ENCODE measurements at places on chromosomes 5 and 9.

GRCh38 chr9:9790216-9790872 is 822.5 kb downstream of the PTPRD start:
- DNase-seq, result no peak

GRCh38 chr5:178326374-178326715 is 93.7 kb upstream of the PHYKPL start:
- DNase-seq, result no peak

DNA sequence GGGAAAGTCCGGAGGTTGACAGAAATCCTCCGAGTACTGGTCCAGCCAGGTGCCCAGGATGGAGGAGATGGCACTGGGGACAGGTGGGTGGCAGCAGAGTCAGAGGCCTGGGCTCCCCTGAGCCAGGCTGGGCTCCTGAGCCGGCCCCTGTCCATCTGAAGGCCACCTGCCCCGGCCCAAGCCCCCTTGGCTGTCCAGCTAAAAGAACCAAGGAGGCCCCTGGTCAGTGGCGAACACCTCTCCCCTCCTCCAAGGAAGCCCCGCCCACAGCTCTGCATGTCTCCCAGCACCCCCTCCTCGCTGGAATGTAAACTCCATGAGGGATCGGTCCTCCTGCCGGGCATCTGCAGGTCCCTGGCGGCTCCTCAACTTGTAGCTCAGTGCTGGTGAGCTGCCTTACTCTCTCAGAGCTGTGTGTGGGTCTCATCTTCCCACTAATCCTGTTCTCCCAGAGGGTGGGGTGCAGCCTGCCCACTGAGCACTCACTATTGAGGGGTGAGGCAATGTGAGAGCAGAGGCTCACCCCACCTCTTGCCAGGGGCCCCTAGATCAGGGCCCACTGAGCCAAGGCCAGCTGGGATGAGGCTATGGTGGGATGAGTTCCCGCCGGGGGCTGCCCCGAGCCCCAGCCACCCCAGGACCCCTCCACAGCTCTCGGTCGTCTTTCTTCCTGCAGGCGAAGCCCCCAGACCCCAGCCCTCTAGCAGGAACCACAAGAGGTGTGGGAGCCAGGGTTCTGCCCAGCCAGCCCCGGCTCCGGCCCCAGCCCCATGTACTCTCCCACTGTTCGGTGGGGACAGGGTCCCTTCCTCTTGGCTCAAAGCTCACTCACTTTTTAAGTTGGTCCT is 12.0 kb downstream of the RALGDS start:
- DNase-seq, result no peak

DNA sequence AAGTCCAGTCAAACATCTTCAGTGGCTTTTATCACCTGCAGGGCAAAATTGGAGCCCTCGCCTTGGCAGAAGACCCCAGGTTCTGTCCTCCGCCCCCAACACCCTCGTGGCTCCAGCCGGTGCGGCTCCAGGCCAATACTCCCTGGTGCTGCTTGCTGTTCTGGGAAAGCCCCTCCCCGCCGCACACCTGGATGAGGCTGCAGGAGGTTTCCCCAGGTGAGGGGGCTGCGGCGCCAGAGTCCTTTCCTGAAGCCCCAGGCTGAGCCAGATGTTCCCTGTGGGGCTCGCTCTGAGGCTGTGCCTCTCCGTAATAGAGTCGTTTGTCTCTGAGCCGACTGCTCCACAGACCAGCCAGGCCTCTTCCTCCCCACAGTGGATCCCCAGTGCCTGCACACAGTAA is 375.4 kb upstream of the IRX1 start:
- no peak for DNase-seq

DNA sequence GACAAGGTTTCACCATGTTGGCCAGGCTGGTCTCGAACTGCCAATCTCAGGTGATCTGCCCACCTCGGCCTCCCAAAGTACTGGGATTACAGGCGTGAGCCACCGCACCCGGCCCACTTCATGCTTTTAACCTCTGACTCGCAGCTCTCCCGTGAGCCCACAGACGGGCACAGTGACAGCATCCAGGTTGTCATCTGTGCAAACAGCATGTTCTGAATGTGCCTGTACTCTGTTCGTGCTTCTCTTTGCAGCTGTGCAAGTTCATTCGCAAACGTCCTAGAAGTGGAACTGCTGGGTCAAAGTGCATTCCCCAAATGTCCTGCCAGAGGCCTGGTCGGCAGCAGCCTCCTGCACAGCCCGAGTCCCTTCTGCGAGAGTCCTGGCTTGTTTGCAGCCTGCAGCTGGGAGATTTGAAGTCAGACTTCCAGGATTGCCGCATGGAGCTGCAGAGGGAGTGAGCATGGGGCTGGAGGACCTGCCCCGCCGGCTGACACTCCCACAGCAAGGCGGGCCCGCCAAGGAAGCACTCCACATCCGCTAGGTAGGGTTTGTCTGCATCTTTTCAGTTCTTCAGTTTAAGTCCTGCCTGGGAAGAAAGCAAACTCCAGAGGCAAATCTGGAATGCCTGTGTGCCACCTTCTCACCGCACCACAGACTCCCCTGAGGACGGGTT is 3.4 kb downstream of the BRD3OS start:
- no peak for DNase-seq

DNA sequence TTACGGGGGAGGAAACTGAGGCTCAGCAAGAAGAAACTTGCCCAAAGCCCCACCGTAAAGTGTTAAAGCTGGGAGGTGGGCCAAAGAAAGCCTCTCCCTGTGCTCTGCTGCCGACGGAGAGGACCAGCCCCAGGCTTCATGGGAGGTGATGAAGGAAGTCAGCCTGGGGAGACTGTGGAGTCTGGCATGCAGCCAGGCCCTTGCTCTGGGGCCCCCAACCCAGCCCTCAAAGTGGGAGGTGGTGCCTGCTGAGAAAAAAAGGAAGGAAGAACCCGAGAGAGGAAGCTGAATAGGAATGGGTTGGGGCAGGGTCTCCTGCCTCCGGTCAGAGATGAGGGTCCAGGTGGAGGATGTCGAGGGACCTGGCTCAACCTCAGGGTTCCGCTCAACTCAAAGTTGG is 3.8 kb downstream of the RNF44 start:
- DNase-seq, result no peak

DNA sequence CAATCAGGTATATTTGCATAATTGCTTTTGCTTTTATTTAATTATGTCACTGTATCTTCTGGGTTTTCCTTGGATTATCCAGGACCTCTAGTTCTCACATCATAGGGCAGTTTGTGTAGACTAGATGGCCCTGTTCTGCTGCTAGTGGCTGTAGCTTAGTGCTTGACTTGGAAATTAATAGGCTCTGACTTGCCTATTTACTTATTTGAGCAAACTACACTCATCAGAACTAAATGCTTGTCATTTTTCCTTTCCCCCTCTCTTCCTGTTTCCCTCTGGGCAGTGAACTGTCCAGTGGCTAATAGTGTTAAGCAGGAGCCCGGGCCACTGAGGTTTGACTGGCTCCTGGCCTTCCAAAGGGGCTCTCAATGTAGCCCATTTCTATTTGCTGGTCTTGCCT is 135.7 kb downstream of the MAN2A1 start:
- no peak for DNase-seq

DNA sequence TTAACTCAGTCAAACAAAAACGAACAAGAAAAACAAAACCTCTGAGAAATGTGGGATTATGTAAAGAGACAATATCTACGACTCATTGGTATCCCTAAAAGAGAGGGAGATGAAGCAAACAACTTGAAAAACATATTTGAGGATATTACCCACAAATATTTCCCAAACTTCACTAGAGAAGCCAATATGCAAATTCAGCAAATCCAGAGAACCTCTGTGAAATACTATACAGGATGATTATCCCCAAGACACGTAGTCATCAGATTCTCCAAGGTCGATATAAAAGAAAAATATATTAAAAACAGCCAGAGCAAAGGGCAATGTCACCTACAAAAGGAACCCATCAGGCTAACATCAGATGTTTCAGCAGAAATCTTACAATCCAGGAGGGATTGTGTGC is 226.1 kb downstream of the CDH12 start:
- DNase-seq, result no peak

DNA sequence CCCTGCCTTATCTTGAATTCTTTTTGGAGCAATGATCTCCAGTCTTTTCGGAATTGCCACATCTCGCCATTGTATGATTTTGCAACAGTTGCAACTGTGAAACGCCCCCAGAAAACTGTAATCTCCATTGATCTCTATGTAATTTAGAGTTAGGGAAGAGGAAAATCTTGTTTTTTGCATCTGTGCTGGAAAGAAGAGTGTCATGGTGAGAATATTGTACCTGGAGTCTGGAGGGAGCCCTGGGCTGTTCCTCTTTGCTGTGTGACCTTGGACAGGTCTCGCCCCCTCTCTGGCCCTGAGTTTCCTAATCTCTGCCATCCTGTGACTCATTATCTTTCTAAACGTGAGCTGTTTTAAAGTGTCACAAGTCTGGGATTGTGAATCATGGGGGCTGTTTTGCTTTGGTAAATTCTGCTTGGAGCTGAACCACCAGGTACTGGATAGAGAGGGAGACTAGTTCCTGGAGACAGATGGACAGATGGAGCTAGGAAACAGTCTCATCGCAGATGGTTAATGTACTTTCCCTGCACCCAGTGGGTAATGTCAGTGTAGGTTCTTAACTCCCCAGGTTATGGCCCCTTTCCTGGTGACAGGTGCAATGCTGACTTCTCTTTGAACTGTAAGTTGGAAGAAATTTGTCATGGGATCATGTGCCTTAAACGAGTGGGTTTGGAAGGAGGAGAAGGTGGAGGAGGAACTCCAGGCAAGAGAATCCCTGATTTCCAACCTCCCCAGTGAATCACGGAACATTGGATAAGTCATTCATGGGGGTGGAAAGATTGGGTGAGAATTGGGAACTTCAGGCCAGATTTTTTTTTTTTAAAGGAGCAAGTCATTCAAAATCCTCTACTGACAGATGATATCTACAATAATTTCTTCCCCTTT is 19.6 kb downstream of the PPARGC1B start:
- DNase-seq, result no peak

DNA sequence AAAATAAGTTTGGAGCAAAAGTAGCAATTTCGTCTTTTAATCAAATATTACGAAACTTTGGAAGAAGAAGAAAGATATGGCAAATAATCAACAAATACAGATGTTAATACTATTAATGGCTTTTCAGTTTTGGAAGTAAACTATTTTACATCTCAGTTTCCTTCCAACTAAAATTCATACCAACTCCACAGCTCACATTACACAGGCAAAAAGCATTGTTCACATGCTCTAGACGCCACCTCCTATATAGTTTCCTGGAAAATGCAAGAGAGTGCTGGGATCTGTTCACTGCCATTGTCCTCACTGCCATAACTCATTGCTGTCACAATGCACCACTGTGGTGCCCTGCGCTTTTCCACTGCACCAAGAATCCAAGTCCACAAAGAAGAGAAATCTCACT is 149.0 kb upstream of the FTMT start:
- DNase-seq, result no peak

DNA sequence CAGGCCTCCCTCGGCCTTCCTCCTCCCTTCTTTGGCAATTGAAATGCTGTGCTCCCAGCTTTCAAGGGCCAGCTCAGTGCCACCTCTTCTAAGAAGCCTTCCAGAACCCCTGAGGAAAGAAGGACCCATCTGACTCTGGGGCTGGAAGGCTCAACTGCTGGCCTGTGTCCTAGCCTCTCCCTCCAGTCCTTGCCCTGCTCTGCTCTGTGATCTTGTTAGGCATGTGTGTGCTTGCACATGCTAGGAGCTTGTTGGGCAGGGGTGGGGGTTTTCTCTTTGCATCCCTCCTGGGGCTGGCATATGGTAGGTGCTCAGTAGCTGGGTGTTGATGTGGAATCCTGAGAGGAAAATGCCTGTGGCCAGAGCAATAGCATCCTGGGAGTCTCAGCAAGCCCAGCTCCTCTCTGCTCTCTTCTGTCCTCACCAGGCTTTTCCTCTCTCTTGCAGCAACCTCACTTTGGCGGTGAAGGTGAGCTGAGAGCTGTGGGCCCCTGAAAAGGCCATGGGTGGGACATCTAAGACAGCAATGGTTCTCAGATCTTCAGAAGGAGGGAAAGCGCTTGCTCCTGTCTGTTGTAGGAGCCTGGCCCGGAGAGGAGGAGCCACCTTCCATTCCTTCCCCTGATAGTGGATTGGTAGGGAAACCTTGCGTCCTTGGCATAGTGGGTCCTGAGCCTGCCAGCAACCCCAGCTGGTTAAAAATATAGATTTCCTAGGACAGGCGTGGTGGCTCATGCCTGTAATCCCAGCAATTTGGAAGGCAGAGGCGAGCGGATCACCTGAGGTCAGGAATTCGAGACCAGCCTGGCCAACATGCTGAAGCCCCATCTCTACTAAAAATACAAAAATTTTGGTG is 9.9 kb downstream of the DOLK start:
- no peak for DNase-seq

DNA sequence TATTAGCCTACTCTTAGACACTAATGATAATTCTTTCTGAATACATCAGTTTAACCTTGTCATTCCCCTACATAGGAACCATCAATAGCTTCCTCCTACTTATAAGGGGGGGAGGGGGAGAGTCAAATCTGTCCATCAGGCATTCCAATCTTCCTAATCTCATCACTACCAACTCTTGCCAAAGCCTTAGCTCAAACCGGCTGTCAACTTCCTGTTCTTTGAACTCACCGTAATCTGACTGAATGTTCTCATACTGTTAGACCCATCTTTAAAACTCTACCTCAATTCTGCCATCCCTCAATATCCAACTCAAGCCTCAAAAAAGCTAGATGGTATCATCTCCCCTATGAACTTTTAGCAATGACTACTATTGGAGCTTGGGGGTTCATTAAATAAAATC is 41.9 kb upstream of the RNF38 start:
- DNase-seq, result no peak

GRCh38 chr5:40680741-40681362 is 1.1 kb downstream of the PTGER4 start:
- DNase-seq, result no peak

DNA sequence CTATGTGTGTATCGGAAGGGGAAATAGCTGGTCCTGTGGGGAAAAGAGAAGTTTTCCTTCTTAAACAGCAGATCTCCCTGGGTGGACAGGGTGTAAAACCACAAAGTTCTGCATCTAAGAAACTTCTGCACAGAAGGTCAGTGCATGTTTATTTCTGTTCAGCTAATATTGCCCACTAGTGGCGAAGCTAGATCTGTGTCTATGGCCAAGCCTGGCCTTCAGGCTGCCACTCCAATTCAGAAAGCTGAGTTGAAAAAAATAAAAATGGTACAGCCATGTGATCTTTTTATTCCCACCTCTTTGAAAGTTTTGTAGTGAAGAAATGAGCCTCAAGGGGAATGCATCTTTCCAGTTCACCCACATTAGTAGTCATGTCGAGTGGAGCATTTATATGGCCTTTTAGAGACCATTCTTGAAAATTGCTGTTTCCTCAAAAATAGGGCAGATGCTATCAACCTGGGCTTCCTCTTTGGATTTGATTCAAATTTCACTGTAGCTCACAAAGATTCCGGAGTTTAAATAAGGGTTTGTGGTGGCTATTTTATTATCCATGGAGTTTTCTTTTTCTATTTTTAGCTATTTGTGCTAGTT is 488.0 kb downstream of the PRELID2 start:
- DNase-seq, result no peak

All from stimulated activated CD8-positive, alpha-beta memory T cell treated with anti-CD3 and anti-CD28 coated beads, Interleukin-7, amount 100 ng/mL, for 24 hours (primary cell).